Thymus (tissue), 14 donors: ENCODE measurements at places on chromosomes 11 and 22.

- no peak for DNase-seq
Observed at GRCh38 chr11:10387206-10388083, 67.6 kb upstream of the AMPD3 start.

DNA sequence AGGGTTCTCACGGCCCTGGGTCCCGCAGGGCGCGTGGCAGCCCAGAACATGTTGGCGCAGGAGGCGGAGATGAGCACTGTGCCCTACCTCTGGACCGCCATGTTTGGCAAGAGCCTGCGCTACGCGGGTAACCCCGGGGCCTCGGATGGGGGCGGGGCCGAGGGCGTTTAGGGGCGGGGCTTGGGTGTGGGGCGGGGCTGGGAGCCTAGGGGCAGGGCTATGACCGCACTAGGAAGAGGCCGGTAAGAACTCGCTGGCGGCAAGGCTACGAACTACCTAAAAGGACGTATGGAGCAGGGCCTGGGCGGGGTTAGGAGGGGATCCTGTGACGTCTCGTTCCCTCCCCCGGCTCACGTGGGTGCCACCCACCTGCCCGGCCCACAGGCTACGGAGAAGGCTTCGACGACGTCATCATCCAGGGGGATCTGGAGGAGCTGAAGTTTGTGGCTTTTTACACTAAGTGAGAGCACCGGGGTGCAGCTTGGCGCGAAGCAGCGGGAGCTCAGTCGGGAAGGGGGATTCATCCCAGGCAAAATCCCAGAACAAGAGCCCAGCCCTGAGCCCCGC, 2.8 kb upstream of the LZTR1 start:
- no peak for DNase-seq

DNA sequence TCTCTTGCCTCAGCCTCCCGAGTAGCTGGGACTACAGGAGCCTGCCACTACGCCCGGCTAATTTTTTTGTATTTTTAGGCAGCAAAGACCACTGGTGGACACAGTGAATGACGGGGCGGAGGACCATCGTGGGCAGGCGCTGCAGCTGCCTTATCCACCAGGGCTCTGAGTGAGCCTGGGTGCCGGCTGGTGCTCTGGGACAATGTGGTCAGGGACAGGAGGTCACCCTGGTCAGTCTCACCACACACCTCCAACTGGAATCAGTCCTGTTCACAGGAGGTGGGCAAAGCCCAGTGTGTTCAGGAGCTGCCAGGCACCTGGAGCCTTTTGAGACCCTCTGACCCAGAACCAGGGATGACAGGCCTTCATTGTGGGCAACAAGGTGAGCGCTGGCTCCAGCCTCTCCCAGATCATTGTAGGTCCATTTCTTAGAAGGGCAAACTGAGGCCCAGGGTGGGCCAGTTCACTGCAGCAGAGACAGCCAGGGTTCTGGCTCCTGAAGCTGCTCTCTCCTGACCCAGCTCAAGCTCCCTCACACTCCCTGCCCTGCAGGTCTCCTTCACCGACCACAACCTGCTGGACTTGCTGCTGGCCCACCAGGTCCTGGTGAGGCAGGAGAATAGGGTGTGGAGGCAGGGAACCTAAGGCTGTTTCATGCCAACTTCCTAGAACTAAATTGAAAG, 15.7 kb upstream of the CABP2 start:
- DNase-seq, result no peak

DNA sequence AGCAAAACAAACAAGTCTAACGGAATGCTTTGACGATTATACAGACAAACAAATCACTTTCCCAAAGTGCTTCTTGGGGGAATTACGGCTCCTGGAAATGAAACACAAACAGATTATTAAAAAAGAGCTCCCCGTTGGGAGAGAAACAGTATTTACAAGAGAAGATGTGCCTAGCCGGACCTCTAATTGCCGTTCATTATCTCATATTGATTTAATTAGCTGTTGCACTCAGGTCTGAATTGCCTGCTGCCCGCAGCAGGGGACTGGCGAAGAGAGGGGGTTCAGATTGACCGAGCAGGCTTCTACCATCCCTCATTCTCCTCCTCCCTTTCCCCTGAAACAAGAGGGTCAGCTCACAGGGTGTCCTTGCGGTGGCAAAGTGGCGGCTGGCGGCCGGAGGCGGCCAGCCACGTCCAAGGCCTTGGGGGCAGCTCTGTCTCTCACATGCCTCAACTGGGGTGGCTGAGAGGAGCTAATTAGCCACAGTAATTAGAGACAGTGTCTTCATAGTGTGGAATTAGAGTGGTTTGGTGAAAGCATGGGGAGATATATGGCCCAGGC, 295.1 kb downstream of the MIAT start:
- no peak for DNase-seq

DNA sequence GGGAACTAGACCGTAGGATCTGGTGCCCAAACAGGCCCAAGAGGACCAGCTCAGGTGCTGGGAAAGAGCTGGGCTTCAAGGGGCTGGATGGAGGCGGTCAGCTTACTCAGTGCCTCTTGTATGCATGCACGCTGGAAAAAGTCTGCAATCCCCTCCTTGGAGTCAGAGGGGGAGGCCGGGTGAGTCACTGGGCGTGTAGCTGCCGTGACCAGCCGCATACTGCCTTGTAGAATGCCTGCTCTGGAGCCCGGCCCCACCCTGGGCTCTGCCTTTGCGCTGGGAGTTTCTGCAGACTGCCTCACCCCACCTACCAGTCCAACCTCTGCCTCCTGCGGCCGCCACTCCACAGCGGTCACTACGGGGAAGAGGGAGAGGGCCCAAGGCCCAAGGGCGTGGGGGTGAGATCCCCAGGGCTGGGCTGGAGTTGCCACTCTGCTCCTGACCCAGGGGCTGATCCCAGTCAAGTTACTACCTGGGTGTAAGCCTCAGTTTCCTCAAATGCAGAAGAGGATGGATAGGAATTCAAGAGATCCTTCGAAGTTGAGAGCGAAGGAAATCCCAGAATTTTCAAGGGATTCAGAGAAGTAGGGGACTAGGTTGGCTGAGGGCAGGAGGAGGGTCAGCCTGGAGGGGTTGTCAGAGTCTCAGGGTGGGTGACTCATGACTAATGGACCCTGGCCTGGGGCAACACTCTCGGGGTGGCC, 4.2 kb downstream of the MRGPRF start:
- no peak for DNase-seq

- DNase-seq, result no peak
Observed at GRCh38 chr22:35332278-35332677, 32.6 kb downstream of the TOM1 start.

GRCh38 chr11:94139416-94139815, 10.8 kb downstream of the PANX1 start:
- DNase-seq, result no peak

DNA sequence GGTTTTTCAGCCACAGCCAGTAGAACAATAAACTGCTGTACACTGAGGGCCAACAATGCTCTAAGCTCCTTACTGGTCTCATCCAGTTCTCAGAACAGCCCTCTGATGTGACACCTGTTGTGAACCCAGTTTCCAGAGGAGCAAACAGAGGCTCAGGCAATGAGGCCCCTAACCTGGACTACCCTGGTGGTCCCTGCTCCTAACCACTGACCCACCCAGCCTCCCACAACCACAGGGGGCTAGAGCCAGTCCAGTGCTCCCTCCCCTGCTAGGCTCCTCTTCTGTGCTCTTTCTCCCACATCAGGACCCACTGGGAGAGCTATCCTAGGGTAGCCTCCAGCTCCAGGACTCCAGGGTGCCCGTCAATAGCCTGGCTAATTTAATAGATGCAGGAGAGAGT, 4.1 kb upstream of the SMARCB1 start:
- DNase-seq, result no peak

GRCh38 chr11:75428989-75429640, 3.9 kb downstream of the KLHL35 start:
- no peak for DNase-seq

- DNase-seq, result no peak
Observed at GRCh38 chr11:23112390-23112789, 252.1 kb upstream of the CCDC179 start.

DNA sequence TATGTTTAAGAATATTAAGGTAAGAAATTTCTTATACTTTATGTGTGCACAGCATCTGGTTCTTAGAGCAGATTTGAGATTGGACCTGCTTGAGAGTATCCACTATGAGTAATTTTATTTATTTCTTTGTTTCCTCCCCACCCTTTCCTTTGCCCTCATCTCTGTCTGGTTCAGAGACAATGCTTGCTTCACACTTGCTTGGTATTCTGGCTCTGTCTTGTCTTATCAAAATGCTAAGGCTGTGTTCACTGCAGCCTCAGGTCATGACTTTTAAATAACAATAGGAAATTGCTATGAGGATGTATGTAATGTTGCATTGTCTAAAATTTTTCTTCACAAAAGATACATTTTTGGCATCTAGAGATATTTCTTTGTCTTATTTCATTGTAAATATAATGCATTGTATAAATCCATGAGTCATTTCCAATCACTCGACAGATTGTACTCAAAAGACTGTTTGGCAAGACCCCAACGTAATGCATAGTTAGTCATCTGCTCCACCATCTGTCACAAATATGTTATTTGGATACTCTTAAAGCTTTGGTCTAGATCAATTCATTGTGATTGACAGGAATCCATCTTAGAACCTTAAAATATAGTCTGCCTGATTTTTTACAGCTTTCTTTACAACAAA, 395.7 kb downstream of the AASDHPPT start:
- DNase-seq, result no peak

DNA sequence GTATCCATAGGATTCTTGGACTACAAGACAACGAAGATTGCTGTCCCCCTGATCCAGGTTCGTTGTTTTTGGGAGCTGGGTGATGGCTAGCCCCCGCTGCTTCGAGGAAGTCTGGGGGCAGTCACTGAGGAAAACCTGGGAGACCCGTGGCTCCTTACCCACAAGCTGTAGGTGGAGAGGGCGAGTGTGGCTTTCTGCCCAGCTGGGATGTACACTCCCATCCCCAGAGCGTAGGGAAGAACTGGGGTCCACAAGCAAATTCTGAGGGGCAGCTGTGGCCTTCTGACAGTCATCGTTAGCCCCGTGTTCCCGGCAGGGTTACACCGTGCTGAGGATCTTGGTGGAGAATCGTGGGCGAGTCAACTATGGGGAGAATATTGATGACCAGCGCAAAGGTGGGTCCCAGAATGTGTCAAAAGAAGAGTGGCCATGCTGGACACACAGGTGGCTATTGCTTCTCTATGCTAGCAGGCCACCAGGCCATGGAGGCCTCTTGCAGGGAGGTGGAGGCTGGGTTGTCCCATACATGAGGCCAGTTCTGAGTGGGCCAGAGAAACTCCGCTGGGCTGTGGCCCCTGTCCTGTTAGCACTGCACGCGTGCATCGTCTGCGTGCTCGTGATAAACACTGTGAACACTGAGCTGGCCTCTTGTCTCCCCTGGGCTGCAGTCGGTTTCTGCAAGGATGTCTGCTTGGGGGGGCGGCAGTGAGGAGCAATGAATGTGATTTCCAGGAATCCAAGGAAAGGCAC, 39.8 kb downstream of the GLB1L2 start:
- DNase-seq, result no peak

GRCh38 chr11:46335890-46336562, 11.2 kb upstream of the DGKZ start:
- no peak for DNase-seq

- peak; percentile 8 for DNase-seq
Observed at GRCh38 chr22:29701155-29701999, 18.4 kb upstream of the CABP7 start.

GRCh38 chr11:45654231-45655011, 11.0 kb downstream of the CHST1 start:
- DNase-seq, result no peak

DNA sequence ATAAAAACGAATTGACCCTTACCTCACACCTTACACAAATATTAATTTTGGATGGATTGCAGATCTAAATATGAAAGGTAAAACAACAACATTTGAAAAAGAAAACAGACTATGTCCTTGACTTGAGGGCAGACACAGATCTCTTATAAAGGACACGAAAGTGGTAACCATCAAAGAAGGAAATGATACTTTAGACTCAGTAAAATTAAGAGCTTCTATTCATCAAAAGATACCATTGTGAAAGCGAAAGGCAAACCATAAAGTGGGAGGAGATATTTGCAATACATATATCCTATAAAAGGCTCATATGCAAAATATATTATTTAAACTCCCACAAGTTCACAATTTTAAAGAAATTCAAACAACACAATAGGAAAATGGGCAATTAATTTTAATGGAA, 5.0 kb downstream of the HEPACAM start:
- no peak for DNase-seq

GRCh38 chr11:66361502-66361941, 10.0 kb downstream of the SLC29A2 start:
- DNase-seq, result no peak

GRCh38 chr11:16924826-16925560, 89.2 kb downstream of the PLEKHA7 start:
- DNase-seq, result no peak

GRCh38 chr11:114395736-114396135, 4.6 kb downstream of the C11orf71 start:
- no peak for DNase-seq

GRCh38 chr22:21936151-21936775, 16.4 kb downstream of the PPM1F start:
- DNase-seq, result no peak

DNA sequence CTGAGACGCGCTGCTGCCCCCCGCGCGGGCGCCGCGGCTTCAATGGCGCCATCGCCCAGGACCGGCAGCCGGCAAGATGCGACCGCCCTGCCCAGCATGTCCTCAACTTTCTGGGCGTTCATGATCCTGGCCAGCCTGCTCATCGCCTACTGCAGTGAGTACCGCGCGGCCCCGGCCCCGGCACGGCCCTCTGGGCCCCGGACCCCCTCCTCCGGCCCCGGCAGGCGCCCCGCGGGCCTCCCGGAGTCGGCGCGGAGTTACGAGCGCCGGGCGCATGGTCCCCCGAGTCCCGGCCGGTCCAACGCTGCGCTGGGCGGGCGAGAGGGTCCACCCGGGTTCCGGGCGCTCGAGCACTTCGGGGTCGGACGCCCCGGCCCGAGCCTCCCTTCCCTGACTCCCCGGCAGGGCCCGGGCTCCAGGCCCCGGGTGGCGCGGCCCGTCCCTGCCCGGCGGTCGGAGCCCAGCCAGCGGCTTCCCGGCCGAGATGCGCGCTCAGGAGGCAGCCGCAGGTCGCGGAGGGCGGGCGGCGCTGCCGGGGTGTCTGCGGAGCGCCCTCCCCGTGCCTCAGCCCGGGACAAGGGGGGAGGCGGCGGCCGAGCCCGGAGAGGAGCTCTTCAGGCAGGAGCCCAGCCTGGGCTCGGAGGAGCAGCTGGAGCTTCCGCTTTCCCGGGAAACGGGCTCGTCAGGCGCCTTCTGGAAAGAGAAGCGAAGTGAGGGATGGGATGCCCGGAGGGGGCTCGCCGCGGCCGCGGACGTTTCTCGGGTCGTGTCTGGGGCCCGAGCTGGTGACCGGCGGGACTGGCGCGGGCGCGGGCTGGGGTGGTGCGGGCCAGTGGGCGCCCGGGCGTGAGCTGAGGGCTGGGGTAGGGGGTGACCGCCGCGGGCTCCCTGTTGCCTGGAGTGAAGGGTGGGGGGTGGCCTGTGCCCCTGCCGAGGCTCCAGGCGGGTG, 1337.8 kb downstream of the BRD1 start:
- no peak for DNase-seq
